ENCODE measurements at places on chromosomes 3 and 15.

GRCh38 chr3:105137911-105138310 lies 228.8 kb upstream of the ALCAM start:
- DNase-seq, result no peak

DNA sequence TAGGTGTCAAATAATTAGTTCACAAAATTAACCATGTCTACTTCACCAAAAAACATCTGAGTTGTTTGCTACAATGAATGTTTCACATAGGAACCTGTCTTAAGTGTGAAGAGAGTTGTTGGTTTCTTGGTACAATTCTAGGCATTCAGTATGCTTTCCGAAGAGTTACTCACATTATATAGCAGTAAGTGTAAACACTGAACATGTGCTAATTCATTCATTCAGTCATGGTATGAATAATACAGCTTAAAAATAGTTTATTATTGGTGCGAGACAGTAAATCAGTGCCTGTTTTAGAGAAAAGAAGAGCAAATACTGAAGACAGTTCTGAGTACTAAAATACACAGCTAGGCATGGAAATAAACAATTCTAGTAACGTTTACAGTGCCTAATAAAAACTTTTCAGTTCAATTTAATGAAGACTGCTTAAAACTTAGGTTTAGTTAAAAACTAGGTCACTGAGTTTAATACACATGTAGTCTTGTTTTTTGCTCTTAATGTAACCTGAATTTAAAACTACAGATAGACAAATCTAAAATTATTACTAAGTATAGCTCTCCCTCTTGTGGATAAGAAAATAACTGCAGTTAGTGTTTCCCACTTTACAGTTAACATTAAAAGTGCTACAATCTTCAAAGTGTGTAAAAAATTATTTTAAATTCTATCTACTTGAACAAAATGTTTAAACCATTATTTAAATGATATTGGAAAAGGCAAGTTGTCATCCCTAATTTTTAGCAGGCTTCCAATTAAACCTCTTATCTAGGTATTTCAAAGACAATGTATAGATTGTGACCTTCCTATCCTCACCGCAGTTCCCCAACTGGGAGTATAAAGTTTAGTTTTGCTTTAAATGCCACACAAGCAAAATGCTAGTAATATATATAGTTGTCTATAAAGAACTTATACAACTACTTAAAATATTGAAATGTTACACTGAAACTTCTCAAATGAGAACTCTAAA lies 20.1 kb upstream of the ZCWPW2 start:
- DNase-seq, result peak; percentile 39

- DNase-seq, result no peak
Measured at GRCh38 chr3:59300733-59301132, 250.9 kb upstream of the CFAP20DC start.

DNA sequence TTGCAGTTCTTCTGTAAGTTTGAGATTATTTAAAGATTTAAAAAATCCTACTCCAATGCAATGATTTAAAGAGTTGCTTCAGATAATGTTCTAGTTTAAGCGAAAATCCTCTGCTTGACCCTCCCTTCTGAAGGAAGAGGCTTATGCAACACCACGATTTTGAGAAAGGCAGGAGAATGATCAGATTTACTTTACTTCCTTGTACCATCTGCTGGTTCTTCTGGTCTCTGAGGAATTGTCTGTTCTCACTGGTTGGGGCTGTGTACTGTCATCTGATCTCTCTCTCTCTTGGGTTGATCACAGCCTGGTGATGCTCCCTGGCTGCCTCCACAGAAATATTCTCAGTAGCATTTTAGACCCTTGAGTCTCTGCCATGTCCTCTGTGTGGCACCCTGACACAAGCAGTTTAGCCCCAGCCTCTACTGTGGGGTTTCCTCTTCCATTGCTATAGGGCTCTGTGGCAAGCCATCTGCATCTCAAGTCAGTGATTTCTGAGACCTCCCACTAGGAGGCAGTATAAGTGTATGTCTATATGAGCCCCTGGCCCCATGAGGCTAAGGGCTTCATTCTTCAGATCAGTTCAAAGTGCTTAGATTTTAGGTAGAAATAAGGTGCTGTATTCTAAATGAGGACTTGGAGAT lies 50.8 kb upstream of the PLAAT1 start:
- DNase-seq, result peak; percentile 47

DNA sequence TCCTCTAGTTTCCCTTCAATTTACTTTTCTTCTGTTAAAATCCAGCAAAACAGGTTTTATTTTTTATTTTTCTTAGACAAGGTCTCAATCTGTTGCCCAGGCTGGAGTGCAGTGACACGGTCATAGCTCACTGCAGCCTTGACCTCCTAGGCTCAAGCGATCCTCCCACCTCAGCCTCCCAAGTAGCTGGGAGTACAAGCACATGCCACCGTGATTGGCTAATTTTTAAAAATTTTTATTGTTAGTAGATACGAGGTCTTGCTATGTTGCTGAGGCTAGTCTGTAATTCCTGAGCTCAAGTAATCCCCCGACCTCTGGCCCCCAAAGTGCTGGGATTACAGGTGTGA lies 41.6 kb downstream of the ILDR1 start:
- DNase-seq, result no peak

DNA sequence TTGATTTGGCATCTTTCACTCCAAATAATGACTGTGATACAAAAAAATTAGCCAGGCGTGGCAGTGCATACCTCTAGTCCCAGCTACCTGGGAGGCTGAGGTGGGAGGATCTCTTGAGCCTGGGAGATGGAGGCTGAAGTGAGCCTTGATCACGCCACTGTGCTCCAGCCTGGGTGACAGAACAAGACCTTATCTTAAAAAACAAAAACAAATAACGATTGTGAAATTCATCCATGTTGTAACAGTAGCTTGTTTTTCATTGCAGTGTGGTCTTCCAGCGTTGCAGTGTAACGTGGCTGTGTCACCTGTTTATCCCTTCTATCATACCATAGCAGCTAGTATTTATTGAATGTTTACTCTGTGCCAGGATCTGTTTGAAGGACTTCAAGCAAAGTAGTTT lies 120.9 kb downstream of the ITPR1 start:
- no peak for DNase-seq

DNA sequence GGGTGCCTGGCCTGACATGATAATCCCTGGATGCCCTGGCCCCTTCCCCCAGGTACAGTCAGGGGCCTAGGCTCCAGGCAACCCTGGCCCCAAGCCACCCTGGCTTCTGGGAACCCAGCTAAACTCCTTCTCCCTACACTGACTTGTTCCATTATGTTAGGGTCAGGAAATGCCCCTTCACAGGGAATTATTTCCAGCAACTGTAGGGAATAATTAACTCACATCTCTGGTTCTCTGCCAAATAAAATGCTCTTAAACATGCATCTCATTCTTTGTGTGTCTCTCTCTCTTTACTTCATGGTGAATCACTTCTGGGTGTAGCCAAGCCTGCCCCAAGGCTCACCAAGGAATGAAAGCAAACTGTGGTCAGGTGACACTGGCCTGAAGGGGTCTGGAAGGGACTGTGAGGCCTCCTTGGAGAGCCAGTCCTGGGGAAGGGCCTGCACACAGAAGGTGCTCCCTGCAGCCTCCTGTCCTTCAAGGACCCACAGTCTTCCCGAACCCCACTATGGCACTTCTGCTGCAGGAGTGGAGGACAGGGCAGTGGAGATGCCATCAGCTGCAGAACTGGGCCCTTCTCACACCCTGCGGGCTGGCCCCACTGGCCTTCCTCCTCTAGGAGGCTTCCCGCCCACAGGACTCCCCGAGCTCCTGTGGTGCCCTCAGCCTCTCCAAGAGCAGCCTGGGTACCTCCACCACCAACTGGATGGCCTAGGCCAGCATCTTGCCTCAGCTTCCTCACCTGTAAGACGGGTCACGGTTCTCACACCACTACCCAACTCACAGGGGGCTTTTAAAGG lies 17.6 kb downstream of the TKT start:
- no peak for DNase-seq

- no peak for DNase-seq
Measured at GRCh38 chr3:118808723-118809122, 225.9 kb downstream of the IGSF11 start.

DNA sequence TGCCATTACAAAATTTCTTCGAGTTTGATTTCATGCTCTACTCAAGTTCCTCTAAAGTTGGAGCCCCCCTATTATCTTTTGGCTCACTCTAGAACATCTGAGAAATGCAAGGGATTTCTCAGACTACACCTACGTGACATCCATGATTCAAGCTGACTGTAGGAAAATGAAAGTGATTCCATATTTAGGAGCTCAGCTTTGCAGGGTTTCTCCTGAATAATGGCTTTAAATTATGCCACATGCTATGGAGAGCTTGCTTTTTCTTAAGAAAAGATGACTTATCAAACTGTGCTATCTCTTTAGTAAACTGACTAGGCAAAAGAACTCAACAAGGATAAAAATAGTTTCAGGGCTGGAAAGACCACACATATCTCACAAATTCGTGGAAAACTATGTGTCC lies 292.1 kb downstream of the LSAMP start:
- no peak for DNase-seq

- no peak for DNase-seq
Measured at GRCh38 chr3:59245859-59246501, 196.2 kb upstream of the CFAP20DC start.

GRCh38 chr3:46406443-46406787 lies 451 bp downstream of the CCR5AS start:
- no peak for DNase-seq

DNA sequence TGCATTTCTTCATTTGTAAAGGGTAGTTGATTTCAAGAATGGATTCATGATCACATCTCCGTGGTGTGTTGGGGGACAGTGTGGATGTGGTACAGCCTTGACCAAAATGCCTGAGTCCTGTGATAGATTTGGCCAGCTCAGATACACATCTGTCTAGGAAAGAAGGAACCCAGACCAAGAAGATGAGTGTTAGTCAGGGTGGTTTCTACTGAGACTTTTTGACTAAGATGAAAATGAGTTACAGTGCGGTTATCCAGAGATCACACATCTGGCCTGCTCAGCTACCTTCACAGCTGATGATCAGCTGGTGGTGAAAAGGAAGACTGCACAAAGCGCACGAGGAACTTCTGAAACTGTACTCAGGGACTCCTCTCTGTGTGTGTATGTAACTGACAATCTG lies 68.0 kb downstream of the FNDC3B start:
- DNase-seq, result peak; percentile 67

GRCh38 chr3:115814778-115815380 lies 191.6 kb downstream of the GAP43 start:
- DNase-seq, result peak; percentile 51

GRCh38 chr3:178082326-178082906 lies 453.8 kb upstream of the KCNMB2 start:
- DNase-seq, result no peak

DNA sequence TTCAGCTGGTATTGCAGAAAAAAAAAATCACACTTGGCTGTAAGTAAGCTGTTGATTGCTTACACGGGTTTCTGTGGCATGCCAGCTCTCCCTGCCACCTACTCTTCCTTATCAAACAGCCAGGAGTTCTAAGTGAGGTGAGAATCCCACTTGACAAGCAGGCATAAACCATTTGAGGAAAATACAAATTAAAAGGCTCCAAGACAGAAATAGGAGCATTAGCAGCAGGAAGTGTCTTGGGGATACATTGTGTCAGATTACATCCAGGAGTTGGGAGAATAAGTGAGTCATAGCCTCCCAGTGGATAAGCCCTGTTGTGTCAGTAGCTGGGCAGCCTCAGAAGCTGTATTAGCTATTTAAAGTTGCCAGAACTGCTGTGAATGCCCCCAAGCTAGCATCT lies 256.0 kb downstream of the CNTN4 start:
- no peak for DNase-seq

GRCh38 chr15:82044373-82045178 lies 1.2 kb downstream of the MEX3B start:
- DNase-seq, result no peak

DNA sequence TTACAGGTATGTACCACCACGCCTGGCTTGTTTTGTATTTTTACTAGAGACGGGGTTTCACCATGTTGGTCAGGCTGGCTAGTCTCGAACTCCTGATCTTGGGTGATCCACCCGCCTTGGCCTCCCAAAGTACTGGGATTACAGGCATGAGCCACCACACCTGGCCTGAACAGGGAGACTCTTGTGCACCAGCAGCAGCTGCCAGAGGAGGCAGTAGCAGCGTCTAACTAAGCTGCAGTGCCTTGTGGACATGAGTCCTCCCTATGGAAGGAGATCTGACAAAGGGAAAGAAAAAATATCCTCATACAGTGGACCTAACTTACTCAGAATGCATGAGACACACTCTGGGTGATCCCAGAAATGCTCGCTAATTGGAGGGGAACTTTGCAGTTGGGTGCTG lies 36.8 kb upstream of the NEO1 start:
- DNase-seq, result no peak

DNA sequence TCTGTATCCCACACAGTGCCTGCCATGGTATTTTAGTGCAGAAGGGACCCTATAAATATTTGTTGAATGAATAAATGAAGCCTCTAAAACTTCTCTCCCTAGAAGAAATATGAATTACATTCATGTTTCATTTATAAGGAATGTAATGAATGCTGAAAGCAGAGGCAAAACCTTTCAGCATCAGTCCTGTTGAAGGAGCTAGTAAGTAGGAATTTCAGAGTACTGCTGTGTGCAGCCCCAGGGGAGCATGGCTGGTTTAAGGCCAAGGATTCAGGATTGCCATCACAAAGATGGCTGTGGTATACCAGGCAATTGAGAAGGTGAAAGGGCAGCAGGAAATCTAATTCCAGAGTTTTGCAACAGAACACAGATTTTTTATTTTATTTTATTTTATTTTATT lies 1131.4 kb downstream of the IGSF11 start:
- no peak for DNase-seq

DNA sequence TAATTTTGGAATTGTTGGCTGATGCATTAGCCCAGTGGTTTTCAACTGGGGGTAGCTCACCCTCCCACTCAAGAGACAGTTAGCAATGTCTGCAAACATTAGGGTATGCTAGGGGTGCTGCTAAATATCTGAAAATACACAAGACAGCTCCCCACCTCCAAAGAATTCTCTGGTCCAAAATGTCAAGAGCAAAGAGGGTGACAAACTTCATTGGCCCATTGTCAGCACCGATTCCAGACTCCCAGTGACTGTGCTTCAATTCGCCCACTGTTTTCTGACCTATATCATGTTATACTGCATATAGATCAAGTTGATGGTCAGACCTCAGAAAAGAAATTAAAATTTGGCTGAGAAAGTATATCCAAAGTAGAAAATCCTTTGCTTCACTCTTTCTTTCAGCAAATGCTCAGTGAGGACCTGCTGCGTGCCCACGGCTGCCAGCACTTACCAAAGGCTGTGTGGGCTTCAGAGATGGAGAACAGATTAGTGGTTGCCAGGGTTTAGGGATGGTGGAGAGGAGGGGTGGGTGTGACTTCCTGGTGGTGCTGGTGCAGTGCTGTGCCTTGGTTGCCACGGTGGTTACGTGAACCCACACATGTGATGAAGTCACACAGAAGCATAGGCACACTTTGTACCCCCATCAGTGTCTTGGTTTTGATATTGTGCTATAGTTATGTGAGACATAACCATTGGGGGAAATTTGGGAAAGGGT lies 204.0 kb downstream of the PLCL2 start:
- DNase-seq, result peak; percentile 56

All from Jurkat, Clone E6-1 (cell line).